Stimulated activated CD8-positive, alpha-beta memory T cell treated with anti-CD3 and anti-CD28 coated beads, Interleukin-4, amount 100 ng/mL, for 1 hour (primary cell): ENCODE measurements at places on chromosomes 4 and X.

DNA sequence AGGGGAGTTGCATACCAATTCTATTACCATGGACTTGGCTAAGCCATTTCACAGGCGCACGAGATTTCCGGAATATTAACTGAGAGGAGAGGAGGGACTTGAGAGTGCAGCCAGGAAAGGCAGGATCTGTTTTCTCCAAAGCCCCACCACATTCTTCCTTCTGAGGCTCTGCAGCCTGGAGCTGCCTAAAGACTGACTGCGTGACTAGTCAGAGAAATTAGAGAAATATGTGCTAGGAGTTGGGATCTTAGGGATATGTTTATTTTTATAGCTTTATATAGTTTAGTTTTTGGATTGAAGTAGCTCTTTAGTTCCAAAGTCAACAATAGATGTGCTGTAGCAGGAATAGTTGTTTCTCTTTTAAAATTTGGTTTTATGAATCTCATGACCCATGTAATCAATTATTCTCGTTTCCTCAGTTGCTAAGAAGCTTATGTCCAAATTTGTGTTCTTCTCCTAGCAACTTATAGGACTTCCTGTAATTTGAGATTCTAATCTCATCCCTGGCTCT is 300.1 kb upstream of the DDX53 start:
- DNase-seq = no peak

GRCh38 chr4:77007358-77008230 is 58.0 kb downstream of the SEPTIN11 start:
- DNase-seq = no peak

- no peak for DNase-seq
Observed at GRCh38 chr4:57131849-57132742, 21.9 kb upstream of the IGFBP7 start.

DNA sequence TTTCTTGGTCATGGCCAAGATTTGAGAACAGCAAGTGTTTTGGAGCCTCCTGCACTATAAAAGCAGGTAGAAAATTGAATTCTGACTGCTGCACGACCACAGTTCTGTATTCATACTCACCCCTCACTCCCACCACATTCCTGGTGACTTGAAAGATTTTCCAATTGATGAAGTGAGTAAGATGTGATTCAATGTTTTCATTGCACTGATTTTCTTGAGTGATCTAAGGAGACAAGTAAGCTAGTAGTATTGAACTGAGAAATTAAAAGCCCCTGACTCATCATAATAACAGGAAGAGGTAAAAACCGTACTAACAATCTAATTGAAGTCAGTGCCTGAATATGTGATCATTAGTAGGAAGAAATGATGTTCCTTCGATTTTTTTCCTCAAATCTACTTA is 6.1 kb upstream of the SEC24D start:
- DNase-seq = no peak

DNA sequence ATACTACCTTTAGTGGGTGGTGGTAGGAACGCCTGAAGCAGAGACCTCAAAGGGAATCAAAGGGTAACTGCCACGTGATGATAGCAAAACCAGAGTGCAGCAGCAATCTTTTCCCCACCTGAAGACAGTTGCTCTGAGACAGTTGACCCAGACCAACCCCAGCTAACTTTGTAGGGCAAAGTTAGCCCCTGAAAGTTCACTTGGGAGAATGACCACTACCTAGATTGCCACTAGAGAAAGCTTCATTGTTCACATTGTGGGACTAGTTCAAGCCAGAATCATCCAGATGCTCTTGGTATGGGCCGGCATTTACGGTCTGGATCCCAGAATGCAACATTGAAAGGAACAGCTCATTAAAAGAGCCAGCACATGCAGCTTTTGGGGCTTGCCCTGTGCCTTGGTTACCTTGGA is 4.1 kb downstream of the SEPTIN6 start:
- no peak for DNase-seq

- no peak for DNase-seq
Observed at GRCh38 chrX:138709886-138710791, 1.4 kb downstream of the FGF13 start.

GRCh38 chr4:153001626-153002025 is 65.5 kb downstream of the FHDC1 start:
- DNase-seq = no peak

GRCh38 chrX:118228041-118228440 is 111.4 kb upstream of the KLHL13 start:
- no peak for DNase-seq

- no peak for DNase-seq
Observed at GRCh38 chr4:21593671-21594001, 354.9 kb downstream of the KCNIP4 start.

DNA sequence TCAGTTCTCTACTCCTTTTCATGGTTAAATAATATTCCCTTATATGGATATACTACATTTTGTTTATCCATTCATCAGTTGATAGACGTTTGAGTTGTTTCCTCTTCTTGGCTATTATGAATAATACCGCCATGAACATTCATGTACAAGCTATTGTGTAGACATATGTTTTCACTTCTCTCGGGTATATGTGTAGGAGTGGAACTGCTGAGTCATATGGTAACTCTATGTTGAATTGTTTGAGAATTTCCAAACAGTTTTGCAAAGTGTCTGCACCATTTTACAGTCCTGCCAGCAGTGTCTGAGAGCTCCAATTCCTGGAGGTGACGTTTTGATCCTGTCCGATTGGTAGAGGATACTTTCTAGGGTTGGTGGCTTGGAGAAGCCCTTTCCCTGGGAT is 23.6 kb downstream of the PLAC1 start:
- DNase-seq = no peak

- no peak for DNase-seq
Observed at GRCh38 chr4:40976343-40976742, 226.6 kb downstream of the NSUN7 start.

GRCh38 chr4:80016506-80016905 is 56.5 kb downstream of the ANTXR2 start:
- DNase-seq = no peak

GRCh38 chr4:17152941-17153540 is 254.6 kb upstream of the LDB2 start:
- DNase-seq = no peak

DNA sequence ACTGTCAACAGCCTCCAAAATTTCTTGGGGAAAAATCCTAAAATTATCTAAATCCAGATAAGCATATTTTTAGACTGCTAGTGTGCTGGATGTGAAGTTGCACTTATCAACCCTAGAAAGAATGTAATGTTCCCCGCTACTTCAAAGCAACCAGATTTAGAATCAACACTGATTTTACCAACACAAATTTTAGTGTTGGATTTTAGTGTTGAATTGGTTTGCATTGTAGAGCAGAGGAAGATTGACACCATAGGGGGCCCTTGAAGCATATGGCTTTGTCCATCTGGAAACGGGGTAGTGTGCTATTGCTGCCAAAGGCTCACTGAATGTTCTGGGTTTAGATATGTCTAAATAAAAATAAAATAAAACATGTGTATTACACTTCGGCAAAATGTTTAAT is 126.3 kb upstream of the EMCN start:
- DNase-seq = no peak

DNA sequence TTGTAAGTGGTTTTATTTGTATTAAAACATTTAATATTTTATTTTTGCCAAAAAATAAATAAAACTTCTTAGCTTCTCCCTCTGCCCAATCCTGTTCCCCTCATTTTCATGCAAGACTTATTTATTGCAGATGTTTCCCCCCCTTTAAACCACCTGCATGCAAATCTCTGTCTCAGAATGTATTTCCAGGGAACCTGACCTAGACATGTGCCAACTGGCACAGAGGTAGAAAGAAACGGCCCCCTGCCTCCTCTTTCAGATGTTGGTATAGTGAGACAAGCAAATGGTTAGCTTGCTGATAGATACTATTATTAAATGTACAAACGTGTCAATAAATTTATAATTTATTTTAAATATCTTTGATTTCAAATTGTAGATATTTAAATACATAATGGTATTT is 47.1 kb downstream of the KLF3 start:
- no peak for DNase-seq

DNA sequence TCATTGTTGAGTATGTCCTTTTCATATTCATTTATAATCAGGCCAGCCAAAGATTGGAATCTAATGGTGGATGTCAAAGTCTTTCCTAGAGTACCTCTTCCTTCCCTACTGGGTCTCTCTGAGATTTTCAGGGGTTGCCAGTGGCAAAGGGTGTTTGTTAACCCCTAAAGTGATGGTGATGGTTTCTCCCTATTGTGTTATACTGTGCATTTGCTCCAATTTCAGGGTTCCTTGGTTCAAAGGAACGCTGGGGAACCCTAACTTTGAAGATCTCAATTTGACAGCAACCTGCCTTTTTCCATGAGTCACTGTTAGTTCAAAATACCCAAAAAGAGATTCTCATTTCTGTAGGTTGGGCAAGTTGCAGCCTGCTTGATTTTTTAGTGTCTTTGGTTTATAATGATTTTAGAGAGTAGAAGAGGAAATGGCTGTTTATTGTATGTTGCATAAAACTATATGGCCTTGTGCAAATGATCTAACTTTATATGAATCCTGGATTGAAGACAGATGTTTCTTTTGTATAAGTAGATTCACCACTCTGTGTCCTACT is 23.0 kb downstream of the GAB1 start:
- DNase-seq = no peak

GRCh38 chrX:24920769-24921168 is 95.0 kb downstream of the ARX start:
- DNase-seq = no peak

DNA sequence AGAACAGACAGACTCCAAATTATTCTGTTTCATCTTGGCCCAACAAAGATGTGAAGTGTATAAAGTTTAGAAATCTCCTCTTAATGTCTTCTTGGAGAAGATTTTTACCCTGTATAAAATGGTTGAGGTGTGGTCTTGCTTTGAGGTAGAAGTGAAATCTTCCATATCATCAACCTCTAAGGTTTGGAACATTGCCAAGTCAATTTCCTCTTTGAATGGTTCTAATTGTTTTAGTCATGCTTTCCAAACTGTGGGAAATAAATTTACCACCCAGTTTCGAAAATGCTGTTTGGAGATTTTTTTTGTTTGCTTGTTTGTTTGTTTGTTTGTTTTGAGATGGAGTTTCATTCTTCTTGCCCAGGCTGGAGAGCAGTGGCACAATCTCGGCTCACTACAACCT is 174.1 kb upstream of the ADAMTS3 start:
- no peak for DNase-seq

DNA sequence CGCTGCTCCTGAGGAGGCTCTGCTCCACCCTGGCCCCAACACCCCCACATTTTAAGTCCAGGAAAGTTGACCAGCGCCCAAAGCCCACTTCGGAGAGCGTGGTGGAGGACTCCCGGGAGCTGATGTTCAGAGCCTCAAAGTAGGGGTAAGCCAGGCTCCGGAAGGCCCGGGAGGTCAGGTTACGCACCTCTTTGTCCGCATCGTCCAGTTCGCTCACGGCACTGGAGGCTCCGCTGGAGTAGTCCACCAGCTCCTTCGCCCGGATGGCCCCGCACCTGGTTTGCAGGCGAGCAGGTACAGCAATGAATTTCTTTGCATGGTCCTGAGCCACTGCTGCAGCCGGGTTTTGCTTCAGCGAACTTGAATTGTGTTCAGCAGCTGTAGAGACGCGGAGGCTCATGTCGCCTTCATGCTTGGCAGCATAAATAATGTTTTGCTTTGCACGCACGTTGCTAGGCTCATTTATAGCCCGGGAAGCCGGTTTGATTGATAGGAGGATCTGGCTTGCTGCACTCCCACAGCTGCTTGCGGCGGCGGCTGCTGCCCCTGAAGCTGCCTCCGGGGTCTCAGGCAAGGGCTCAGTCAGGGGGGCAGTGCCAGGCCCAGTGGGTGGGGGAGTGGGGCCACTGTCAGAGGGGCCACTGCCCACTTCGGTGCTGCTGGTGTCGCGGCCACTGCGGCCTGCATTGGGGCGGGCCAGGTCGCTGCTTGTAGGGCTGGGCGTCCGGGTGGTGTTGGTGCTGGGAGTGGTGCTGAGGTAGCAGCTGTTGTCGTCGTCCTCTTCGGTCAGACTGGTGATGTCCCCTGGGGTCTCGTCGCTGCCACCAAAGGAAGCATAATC is 4.8 kb downstream of the C4orf54 start:
- DNase-seq = no peak
